ENCODE measurements at places on chromosomes 6 and 20. TPM values are rescaled to one million over a fixed set of nuclear protein-coding genes. Genes with fewer than 3 reads are reported as not detected.

ZC3H12D gene
- 0.09 TPM for total RNA-seq

FAM209A gene
- not detected for total RNA-seq

UNC5CL gene
- 0.74 TPM for total RNA-seq

PHACTR3 gene
- not detected for total RNA-seq

CARMIL1 gene
- 23.9 TPM for total RNA-seq

SNX5 gene
- total RNA-seq: 147 TPM

OR12D3 gene
- not detected for total RNA-seq

DNAH8 gene
- total RNA-seq: 0.08 TPM

HMGN3 gene
- total RNA-seq: 42.3 TPM

FERMT1 gene
- 8.8 TPM for total RNA-seq

MAS1 gene
- under 0.01 TPM for total RNA-seq

ATP9A gene
- total RNA-seq: 23.7 TPM

VGLL2 gene
- total RNA-seq: not detected

ZSWIM1 gene
- 4.0 TPM for total RNA-seq

PNPLA1 gene
- not detected for total RNA-seq

PAX1 gene
- total RNA-seq: not detected

BPIFB1 gene
- not detected for total RNA-seq

SRMS gene
- total RNA-seq: not detected

DSP gene
- total RNA-seq: 4.3 TPM

LAMA2 gene
- 103 TPM for total RNA-seq

PARD6B gene
- 1.4 TPM for total RNA-seq

TREM1 gene
- total RNA-seq: not detected

CST4 gene
- not detected for total RNA-seq

RAB22A gene
- 27.1 TPM for total RNA-seq

QKI gene
- 145 TPM for total RNA-seq

RHAG gene
- not detected for total RNA-seq

MOG gene
- total RNA-seq: not detected

SLA2 gene
- not detected for total RNA-seq

PKIB gene
- total RNA-seq: 0.57 TPM

ANGPT4 gene
- not detected for total RNA-seq

Data from fibroblast of the aortic adventitia (primary cell).